ENCODE measurements at places on chromosomes 12 and 14.

- no peak for DNase-seq
Measured at GRCh38 chr12:132052196-132052932, 91.8 kb downstream of the DDX51 start.

GRCh38 chr12:57622293-57623245 is 10.4 kb downstream of the B4GALNT1 start:
- no peak for DNase-seq

- no peak for DNase-seq
Measured at GRCh38 chr12:55746174-55746912, 3.4 kb downstream of the GDF11 start.

- peak; percentile 25 for DNase-seq
Measured at GRCh38 chr12:104877103-104877705, 80.9 kb downstream of the SLC41A2 start.

DNA sequence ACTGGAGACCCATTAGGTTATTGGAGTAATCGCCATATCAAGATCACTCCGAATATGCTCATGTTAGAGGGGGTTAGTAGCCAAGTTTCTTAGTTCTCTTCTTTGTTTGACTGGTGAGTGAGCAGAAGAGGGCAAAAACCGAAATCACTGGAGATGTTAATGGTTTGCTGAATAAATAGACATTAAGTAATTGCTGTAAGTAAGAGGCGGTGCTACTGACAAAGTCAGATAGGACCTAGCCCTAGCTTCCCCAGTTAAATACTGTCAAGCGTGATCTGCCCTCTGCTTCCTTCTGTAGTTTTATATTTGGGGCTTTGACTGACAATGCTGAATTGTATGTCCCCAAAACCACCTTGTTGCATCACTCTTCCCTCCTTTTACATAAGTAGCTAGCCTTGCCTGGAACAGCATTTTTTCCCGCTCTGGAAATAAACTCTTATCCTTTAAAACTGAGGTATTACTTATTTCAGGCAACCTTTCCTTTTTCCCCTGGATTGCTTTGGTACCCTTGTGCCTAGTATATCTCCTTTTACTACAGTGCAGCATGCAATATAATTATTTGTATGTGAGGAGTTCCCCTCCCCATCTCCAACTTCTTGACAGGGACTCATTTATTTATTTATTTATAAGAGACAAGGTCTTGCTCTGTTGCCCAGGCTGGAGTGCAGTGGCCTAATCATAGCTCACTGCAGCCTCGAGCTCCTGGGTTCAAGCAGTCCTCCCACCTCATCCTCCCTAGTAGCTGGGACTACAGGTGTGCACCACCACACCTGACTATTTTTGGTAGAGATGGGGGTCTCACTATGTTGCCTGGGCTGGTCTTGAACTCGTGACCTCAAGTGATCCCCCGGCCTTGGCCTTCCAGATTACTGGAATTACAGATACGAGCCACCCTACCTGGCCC is 1.4 kb downstream of the SNRPF start:
- DNase-seq: no peak

Data from activated CD4-positive, alpha-beta T cell treated with anti-CD3 and anti-CD28 coated beads, Interleukin-2, amount 50 U/mL, for 4 hours (primary cell).